ENCODE measurements at places on chromosomes 11 and 22.

DNA sequence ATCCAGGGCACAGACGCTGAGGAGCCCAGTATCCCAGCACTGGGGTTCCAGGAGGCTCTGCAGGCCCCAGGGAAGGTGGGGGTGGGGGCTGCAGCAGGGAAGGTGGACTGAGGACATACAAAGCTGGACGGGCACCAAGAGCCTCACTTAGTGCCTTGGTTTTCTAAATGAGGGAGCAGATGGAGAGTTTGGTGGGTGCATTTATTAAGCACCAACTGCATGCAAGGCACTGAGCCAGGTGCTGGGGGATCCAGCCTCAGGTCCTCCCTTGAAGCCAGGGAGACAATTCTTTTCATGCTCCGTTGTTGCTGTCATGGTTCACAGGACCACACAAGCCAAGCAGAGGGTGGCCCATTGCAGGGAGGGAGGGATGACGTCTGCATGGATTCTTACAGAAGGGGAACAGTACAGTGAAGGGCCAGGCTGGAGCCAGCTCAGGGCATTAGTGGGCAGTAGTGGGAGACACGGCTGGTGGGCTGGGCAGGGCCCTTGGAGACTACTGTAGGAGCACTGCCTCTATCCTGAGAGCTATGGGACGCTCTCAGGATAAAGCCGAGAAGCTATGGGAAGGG is 65.0 kb downstream of the MACROD1 start:
- no peak for DNase-seq

DNA sequence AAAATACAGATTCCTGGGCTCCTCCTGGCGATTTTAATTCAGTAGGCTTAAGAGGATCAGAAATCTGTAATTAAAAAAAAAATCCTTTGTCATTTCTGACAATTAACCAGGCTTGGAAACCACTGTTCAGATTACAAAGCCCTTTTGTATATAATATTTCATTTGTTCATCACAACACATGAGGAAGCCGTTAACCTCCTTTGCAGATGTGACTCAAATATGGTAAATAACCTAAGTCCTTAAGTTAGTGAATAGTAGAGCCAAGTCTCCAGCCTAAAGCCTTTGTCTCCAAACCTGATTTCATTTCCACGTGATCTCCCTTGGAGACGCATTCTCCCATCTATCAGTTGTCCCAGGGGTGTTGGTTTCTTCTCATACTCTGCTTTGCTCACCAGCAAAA is 67.6 kb downstream of the UBASH3B start:
- DNase-seq: no peak

- DNase-seq: no peak
These were observed 495 bp upstream of the KCNK4 start for GRCh38 chr11:64290352-64291261.

GRCh38 chr11:3010004-3010403 is 17.9 kb upstream of the NAP1L4 start:
- DNase-seq: no peak

DNA sequence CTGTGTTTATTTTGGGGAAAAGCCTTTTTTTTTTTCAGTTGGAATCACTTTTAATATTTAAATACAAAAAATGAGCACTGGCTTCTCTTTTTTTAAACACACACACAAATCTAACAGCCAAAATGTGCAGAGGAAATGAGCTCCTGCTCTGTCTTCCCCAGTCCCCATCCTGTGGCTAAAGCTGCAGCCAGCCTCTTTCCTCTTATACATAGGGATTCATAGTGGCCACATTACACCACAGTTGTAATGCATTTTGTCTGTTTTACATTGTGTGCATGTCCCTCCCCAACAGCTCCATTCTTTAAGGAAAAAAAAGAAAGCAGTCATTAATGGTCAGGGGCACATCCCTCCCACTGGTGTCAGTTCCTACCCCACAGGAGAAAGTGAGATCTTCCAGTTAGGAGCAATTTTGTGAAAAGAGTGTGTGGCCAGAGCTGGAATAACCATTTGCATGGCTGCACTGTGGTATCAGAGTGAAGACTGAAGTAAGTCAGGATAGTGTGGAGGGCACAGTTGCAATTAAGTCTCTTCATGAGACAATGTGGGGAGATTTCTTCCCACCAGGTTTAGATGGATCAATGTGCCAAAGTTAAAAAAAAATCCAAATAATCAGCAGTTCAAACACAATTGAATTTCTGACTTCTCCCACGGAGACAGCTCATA is 220.6 kb downstream of the TMEM135 start:
- DNase-seq: no peak

GRCh38 chr22:29833392-29833965 is 4.6 kb downstream of the ASCC2 start:
- DNase-seq: no peak

DNA sequence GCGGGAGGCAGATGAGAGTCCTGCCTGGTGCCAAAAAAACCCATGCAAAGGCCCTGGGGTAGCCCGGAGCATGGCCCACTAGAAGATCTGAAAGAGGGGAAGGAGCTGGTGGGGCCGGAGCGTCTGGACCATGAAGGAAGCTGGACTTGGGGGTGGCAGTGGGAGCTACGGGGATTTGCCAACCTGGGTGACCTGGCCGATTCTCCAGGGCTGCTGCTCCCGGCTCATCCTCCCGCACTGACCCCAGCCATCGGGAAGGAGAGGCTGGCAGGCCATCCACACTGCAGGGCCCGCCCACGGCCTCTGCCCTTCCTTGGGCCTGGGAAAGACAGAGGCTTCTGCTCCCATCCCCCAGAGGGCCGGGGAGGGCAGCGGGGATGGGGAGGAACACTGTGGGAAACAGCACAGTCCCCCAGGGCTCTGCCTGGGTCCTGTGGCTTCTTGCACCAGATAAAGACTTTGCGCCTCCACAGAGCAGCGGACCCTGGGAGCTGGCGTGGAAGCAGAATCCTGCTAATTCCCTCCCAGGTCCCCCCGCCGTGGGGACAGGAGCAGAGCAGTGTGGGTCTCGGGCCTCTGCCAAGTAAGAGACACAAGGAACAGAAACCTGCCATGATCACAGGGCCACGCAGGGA is 87.1 kb upstream of the LINC01488 start:
- no peak for DNase-seq

DNA sequence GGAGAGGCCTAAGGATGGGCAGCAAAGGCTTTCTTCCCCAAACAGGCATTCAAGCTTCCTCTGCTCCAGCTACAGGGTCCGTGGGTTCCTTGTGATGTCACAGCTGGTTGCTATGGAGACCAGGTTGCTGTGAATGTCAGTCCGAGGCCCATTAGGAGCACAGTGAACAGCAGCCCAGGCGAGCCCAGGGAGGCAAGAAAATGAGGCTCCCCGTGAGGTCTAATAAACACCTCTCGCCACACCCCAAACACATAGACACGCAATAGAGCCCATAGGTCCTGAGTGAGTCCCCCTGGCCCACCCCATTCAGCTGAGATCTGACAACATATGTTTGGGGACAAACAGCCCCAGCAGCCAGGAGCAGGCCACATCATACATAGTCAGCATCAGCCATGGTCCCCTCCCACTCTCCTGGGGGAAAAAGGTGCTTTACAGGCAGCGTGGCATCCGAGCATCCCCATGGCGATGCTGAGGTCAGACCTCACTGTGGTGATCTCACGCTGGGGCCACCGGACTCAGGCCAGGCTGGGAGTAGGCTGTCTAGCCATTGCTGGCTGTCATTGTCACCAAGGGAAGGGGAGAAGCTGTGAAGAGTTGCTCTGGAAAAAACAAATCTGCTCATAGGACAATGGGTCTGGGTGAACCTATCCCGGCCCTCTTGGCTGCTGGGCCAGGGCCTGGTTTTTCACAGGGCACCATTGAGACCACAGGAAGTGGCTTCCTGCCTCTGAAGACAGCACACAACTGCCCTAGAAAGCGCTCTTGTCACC is 23.1 kb upstream of the TP53I11 start:
- no peak for DNase-seq

GRCh38 chr11:1260023-1260501 is 37.2 kb downstream of the MUC5B start:
- no peak for DNase-seq
